Nucleus accumbens (tissue), 56 donors: ENCODE measurements at places on chromosomes 3 and 15.

- DNase-seq: no peak
Measured at GRCh38 chr15:96505014-96505413, 174.5 kb downstream of the NR2F2 start.

- DNase-seq: no peak
Measured at GRCh38 chr3:192082730-192083660, 622.0 kb downstream of the PYDC2 start.

DNA sequence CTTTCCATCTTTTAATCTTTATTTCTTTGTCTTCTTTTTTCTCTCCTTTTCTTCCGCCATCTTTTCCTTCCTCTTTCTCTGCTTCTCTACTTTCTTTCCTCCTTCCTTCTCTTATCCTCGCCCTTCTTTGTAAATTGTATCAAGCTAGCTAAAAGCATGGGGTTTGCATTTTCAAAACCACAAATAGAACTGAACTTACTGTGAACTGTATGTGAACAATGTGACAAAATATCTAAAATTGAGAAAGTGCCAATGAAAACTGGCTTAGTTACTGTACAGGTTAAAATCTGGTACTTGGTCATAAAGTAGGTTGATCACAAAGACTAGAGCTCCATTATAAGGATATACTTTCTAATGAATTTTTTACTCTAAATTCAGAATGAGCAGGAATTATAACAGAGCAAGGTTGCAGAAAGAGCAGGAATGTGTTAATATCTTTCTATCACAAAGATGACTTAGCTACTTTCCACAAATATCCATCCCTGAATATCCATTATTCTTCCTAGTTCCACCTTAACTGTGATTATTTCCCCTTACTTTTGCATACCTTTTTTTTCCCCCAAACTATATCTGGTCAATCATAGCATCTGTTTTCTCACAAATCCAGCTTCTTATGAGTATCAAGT is 122.4 kb downstream of the LSAMP start:
- DNase-seq: no peak

- DNase-seq: no peak
Measured at GRCh38 chr3:183464480-183464879, 36.1 kb upstream of the MCF2L2 start.

DNA sequence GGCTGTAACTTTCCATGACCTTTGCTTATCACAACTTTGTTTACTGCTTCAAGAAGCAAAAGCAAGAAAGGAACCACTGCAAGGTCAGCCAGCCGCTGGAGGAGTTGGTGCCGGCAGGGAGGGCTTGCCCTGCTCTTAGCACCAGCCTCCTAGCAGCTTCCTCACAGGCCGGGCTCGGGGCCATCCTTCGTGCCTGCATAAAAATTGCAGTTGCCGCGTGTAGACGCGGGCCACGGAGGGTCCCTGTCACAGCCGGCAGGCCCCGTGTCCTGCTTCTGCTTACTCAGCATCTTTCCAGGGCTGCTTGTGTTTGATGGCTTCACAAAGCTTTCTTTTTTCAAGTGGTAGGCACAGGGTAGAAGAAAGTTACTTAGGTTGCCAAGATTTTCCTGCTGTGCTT is 84.4 kb downstream of the PGPEP1L start:
- no peak for DNase-seq

DNA sequence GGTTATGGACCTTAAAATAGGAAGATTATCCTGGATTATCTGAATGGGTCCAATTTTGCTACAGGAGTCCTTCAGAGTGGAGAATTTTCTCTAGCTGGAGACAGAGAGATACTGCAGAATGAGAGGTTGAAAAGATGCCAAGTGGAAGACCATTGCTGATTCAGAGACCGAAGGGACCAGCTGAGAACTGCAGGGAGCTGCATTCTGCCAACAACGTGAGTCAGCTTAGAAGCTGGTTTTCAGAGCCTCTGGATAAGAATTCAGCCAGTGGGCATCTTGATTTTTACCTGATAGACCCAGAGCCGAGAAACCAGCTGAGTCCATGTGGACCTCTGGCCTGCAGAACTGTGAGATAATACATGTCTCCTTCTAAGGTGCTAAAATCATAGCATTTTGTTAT is 234.0 kb downstream of the NR2F2 start:
- no peak for DNase-seq

DNA sequence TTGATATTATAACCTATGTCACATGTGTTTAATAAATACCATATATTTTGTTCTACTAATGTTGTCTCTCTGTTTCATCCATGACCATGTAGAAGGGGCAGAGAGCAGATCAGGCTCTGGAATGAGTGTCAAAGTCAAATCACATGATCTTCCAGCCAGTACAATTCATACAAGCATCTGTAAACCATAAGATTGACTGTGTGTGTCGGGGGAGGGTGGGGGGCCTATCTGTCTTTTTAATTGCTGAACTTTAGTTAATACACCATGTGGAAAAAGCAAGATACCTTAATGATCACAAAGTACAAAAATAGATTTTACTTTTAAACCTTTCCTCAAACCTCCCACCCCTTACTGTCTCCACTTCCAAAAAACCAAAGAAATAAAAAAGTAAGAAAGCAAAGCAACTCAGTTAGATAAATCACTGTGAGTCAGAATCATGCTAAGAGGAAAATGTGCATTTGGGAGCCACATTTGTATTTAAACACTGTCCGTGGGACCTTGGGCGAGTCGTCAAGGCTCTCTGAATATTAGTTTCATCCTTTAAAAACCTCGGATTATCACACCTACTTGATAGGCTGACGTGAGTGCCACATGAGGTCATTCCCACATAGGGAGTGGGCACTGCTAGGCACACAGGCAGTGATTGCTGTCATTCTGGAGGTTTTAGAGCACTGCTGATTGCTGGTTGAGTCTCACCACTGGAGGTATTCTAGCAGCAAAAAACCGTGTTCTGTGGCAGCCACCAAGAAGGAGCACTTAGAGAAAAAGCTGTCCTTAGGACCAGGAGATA is 21.0 kb upstream of the POLR2M start:
- no peak for DNase-seq

GRCh38 chr15:48190932-48191573 is 412 bp upstream of the CTXN2 start:
- no peak for DNase-seq

GRCh38 chr3:129226374-129226773 is 23.0 kb upstream of the COPG1 start:
- DNase-seq: peak; percentile 51

- DNase-seq: no peak
Measured at GRCh38 chr15:50911621-50912020, 3.1 kb downstream of the AP4E1 start.

DNA sequence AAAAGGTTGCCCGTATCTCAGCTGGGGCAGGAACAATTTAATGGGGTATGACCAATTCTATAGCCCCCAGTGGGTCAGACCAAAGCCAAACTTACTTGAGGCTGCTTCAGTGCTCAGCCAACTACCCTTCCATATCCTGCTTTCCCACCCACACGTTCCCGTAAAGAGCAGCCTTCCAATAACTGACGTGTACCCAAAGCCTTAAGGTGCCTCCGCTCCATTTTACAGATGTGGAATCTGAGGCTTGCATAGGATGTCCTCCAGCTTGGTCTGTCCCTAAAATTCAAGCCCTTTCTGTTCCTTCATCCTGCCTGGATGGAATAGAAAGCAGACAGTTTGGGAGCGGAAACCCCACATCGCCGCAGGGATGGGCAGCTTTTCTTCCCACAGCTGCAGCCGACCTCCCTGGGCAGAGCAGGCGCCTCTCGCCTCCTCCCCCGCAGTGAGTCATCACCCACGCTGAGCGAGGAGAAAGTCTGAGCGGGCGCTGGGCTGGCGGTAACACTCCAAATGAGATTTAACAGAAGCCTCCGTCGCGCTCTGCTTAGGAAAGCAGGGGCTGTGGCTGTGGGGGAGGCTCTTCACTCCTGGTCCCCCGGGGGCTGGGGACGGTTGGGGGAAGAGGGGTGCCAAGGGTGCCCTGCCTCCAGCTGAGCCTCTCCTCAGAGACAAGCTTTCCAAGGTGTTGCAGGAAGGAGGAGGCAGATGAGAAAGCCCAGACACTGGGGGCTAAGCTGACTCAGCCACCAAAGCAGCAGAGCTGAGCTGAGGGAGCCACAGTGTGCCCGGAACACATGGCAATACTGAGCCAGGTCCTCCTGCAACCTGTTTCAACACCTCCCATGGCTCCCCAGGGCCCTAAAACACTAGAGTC is 57.8 kb upstream of the HRH1 start:
- peak; percentile 5 for DNase-seq

DNA sequence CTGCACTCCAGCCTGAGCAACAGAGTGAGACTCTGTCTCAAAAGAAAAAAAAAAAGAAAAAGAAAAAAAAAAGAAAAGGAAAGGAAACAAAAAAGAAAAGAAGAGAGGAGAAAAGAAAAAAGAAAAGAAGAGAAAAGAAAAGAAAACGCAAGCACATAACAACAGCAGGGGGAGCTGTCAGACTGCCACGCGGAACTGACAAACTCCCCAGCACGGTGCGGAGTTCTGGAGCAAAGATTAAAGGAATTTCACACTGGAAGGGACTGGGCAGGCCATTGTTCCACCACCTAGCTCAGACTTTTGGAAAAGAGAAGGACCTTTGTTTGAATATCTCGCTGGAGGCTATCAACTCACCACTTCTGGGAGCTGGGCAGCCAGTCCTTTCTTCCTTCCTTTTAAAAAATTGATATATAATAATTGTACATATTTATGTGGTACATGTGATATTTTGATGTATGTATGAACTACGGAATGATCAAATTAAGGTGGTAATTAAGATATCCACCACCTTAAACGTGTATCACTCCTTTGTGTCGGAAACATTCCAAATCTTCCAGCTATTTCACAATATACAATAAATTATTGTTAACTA is 40.5 kb downstream of the DPPA2 start:
- peak; percentile 1 for DNase-seq

DNA sequence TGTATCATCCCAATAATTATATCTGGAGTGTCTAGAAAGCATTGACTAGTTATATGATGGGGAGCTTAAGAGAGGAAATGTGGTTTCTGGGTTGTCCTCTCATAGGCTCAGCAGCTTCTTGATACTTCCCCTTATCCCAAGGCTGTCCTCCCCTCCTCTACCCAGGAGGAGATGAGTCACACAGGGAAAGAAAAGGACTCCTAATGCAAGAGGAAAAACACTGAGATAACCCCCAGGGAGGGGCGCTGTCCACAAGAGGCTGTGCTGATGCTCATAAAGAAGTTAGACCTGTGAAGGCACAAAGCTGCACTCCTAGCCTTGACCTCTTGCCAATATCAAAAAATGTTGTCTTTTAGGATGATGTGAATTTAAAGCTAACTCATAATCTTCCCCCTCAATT is 28.8 kb upstream of the GYG1 start:
- DNase-seq: no peak

DNA sequence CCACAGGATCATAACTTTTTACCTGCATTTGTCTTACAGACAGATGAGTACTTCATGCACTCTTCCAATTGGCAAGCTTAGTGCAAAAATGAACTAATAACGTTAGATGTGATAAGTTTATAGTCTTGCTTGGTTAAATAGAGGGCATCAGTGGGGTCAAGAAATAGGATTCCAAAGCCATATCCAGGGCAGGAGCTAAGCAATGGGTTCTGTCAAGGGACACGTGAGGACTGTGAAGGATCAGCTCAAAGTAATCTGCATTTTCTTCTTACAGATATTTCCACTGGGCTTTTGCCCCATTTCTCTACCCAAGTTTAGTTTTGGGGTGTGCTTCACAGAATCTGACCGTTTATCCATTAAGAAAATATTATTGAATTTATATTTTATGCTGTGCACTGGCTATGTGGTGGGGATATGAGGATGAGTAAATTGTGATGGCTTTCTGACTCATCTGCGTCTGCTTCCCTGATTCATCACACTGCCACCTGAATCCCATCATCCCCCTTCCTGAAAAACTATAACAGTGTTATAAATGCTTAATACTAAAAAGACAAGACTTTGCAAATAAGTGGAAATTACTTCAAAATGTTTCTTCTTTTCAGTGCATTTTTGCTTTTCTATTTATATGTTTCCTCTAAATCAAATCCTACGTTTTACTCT is 17.5 kb downstream of the PPP2R3A start:
- no peak for DNase-seq

GRCh38 chr15:40548610-40549009 is 16.2 kb downstream of the CCDC32 start:
- DNase-seq: no peak

GRCh38 chr3:52498137-52499054 is 3.3 kb downstream of the STAB1 start:
- DNase-seq: no peak
